ENCODE measurements at places on chromosomes 7 and 10.

- DNase-seq = peak; percentile 83
These were observed 101.9 kb upstream of the PIP4K2A start for GRCh38 chr10:22816298-22816653.

GRCh38 chr10:65501259-65501658 lies 1424.6 kb upstream of the LRRTM3 start:
- DNase-seq = no peak

GRCh38 chr7:111413739-111414138 lies 148.6 kb downstream of the IMMP2L start:
- DNase-seq = no peak

DNA sequence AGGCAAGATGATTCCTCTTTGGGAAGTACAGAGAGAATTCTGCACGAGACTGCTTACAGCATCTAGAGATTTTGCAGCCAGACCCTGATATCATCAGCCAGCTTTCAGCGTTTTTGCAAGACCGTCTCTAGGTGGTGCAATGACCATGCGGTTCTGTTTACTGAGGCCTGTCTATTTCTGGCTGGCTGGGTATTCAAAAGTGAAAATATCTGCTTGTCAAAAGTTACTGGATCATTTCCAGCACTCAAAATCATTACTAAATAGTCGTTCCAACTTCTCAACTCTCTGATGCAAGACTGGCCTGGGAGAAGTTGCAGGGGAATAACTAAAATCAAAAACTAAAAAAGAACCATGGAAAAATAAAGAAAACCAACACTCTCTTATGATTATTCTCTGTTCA lies 240.1 kb downstream of the ELMO1 start:
- peak; percentile 31 for DNase-seq

DNA sequence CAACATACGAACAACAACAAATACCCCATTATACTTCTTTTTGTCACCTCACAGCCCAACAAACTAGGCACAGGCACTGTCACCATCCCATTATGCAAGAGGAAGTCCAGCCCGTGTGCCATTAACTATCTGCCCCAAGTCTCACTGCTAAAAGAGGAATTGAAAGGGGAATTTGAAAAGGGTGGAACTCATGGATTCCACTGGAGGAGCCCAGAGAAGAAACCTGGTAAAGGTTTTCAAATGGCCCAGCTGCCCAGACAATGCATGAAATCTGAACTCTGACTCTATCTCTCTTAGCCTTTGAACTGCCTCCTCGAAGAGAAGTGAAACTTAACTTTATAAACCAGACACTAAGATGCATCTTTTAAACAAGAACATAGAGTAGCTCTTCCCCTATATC lies 130.0 kb downstream of the PLXNA4 start:
- no peak for DNase-seq

GRCh38 chr7:100801833-100802568 lies 25.3 kb downstream of the EPHB4 start:
- DNase-seq = peak; percentile 70

- no peak for DNase-seq
These were observed 9.3 kb upstream of the GTPBP4 start for GRCh38 chr10:978826-979421.

Data from kidney epithelial cell (primary cell).